ENCODE measurements at places on chromosomes 16 and 17.

DNA sequence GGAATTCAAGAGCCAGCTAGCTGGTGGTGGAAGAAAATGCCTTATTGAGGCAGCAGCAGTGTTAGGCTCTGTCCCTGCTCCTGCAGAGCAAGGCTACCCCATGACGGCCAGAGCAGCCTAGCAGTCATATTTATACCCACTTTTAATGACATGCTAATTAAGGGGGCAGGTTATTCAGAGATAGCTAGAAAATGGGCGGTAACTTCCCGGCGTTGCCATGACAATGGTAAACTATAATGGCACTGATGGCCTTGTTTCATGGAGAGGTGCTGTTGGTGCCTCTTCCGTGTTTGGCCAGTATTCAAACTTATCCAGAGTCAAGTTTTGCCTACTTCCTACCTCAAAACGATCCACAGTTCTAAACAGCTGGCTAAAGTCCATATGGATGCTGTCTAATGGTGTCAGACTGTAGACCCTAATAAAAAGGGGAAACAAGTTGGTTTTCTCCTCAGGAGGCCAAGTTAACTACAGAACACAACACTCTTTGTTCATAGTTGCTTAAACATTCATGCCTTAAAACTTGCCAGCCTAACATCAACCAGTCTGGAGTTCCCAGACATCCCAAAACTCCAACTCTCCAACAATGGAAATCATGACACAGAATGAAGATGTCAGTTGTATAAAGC is 3.7 kb upstream of the SCNN1B start:
- DNase-seq, result no peak

DNA sequence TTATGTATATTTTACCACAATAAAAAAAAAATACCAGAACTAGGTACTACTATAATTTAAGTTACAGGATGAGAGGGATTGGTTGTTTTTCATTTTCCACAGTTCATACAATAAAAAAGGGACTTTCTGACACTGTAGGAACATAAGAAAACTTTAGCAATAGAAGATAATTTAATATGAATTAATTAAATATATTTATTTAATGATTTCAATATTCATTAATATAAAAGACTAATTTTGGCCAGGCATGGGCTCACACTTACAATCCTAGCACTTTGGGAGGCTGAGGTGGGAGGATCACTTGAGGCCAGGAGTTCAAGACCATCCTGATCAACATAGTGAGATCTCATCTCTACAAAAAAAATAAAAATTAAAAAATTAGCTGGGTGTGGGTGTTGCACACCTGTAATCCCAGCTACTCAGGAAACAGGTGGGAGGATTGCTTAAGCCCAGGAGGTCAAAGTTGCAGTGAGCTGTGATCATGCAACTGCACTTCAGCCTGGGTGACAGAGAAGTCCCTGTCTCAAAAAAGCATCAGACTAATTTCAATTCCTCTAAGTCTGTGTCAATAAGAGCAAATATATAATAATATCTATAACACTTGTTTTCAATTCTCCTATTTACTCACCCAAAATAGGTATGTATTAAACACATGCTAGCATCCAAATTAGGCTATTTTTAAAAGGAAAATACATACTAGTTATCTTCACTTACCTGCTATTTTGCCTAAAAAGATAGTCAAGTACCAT is 79.6 kb downstream of the BRIP1 start:
- no peak for DNase-seq

- no peak for DNase-seq
Observed at GRCh38 chr17:4480929-4481898, 17.5 kb upstream of the SPNS2 start.

- no peak for DNase-seq
Observed at GRCh38 chr17:62760059-62760944, 47.8 kb downstream of the MARCHF10 start.

DNA sequence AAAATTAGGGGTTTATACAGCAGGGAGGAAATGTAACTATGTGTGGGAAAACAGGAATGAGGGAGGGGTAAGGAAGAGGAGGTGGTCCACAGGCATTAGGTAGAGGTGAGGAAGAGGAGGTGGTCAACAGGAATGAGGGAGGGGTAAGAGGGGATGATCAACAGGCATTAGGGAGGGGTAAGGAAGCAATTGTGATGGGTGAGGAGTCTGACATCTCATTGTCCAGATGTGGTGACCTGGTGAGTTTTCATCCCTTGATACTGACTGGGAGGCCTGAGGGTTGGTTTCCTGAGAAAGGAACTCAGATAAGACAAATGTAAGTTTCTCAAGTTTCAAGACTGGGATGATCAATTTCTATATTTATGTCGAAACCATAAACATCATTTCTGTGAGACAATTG is 206.2 kb upstream of the C16orf82 start:
- DNase-seq, result no peak

Measured in stimulated activated CD4-positive, alpha-beta T cell treated with anti-CD3 and anti-CD28 coated beads, TNF-alpha, amount 100 ng/mL, for 1 hour (primary cell).